ENCODE measurements at places on chromosomes 16 and 17.

DNA sequence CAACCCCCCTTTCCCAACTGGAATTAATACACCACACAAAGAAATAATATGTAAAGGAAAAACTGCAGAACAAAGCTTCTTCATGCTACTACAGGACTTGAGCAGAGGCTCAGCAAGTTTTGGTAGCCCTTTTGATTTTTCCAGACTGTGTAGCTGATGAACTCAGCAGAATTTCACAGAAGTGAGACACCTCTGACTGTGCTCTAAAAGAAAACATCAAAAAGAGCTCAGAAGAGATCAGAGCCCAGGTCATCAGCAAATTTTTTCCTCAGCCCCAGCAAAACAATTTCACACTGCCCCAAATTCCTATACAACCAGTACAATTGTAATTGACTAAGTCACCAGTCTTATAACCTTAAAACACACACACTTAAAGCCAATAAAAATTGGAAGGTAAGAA is 38.0 kb downstream of the TTC19 start:
- DNase-seq: no peak

DNA sequence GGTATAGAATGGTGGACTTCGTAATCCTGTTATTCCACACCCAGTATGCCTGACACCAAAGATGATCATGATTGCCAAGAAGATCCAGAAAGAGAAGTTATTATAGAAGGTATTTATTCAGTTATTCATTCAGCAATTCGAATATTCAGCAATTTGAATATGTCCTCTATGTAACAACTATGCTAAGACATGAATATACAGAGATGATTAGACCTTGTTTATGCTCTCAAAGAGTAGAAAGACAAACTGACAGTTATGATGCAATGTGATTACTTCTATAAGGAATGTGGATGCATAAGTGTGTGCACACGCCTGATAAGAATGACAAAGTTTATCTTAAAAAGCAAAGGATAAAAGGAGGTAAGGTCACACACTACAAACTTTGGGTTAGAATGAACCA is 218.1 kb downstream of the CDH11 start:
- no peak for DNase-seq

- DNase-seq: no peak
These were observed 40.4 kb downstream of the USP22 start for GRCh38 chr17:21002309-21003006.

GRCh38 chr16:87524407-87524806 is 31.6 kb upstream of the ZCCHC14 start:
- no peak for DNase-seq

DNA sequence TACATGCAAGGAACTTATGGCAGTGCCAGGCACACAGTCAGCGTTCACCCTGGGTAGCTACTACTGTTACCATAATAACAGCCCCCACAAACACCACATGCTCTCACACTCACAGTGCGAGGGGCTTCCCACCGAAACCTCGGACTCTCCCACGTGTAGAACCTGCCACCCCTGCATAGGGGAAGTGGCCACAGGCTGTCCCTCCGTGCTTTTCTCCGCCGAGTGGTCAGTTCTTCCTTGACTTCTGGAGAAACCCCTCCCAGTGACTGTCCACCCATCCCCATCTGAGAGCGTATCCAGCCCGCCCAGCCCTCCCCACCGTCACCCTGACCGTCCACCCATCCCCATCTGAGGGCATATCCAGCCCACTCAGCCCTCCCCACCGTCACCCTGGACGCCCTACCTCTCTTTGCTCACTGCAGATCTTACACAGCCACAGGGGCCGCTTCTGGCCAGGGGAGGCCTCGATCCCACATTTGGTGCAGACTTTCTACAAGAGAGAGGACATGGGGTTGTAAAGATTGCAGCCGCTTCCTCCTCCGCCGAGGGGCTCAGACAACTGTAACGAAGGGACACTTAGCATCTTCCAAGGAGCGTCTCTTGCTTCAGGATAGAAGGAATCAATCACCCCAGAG is 71.1 kb downstream of the RPH3AL start:
- DNase-seq: no peak

GRCh38 chr16:8283195-8283594 is 307.1 kb downstream of the TMEM114 start:
- DNase-seq: no peak

DNA sequence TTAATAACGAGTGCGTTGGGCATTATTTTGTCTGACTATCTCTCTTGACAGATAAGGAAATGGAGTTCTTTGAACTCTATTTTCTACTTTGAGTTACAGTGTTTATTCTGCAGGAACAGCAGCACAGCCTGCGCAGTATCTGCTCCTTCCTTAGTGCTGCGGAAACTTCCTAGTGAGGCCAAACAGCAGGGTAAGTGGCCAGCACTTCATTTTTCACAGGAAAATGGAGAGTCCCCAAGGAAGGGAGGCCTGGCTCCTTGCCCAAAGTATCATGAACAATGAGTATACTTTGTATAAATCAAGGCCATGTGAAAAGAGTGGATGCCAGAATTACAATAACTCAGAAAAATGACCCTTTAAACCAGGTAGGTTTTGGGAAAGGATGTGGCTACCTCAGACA is 140.6 kb downstream of the VPS53 start:
- DNase-seq: no peak

DNA sequence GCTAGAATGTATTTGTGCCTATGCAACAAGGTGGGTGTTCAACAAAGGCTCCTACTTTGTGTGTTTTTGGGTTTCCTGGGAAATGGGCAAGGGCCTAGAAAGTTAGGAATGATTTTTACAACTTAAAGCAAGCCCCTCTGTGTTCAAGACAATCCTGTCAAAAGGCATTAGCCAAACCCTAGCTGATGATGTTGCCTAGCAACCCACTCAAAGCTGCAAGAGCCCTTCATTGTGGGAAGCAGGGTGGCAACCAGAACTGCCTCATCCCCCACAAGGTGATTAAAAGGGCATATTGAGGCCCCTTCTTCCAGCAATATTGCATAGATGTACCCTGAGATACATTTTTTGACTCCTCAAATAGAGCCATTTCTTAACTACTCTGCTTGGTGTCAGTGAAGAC is 16.0 kb upstream of the RASL10B start:
- DNase-seq: no peak

- no peak for DNase-seq
These were observed 1.5 kb downstream of the MRPL27 start for GRCh38 chr17:50371526-50371925.

- DNase-seq: no peak
These were observed 7.3 kb downstream of the CMTM4 start for GRCh38 chr16:66689282-66689681.

- DNase-seq: no peak
These were observed 4.9 kb downstream of the ASGR2 start for GRCh38 chr17:7109461-7110322.

GRCh38 chr16:1825864-1826690 is 548 bp downstream of the HAGH start:
- peak; percentile 40 for DNase-seq

GRCh38 chr17:8225813-8226535 is 15.6 kb upstream of the AURKB start:
- peak; percentile 70 for DNase-seq

DNA sequence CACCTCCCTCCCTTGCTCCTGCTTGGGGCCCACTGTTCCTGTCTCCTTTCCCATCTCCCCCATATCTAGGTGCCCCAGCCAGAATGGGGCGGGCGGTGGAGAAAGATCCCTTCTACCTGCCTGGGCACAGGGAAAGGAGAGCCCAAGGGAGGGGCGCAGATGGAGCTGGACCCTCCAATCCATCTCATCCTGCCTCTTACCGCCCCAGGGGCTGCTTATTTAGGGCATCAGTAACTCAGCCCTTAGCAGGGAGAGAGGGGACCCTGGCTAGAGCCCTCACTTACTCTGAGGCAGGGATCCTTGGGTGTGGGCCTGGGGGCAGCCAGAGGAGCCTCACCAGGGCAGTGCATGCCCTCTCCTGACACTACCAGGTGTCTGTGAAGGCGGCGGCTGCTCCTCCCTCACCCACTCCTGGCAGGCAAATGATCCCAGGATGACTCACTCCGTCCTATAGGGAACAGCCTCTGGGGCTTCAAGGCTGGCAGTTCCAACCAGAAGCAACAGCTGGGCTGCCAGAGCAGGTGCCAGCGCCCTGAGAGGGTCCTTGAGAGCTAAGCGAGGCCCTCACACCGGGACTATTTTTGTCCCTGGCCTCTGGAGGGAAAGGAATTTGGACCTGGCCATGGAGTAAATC is 16.3 kb upstream of the BCAR1 start:
- no peak for DNase-seq

- DNase-seq: no peak
These were observed 711.7 kb upstream of the SOX9 start for GRCh38 chr17:71409137-71409536.

DNA sequence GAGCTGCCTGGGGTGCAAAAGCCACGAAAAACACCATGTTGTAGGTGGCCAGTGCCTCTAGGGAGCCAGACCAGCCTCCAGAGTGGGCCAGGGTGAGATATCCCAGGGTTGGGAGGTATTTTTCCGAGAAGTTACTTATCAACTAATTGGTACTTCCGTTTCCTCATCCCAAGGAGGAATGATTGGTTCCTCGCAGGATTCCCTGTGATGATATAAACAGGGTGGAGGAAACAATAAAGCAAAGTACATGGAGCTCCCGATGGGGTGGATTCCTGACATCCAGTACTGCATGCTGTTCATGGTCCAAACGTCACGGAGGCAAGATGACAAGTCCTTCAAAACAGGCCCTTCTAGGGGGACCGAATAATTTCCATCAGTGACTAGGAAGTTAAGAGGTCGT is 39.4 kb upstream of the FOXF1 start:
- DNase-seq: no peak

GRCh38 chr17:76658242-76658662 is 14.7 kb upstream of the ST6GALNAC1 start:
- no peak for DNase-seq

- no peak for DNase-seq
These were observed 4.8 kb downstream of the IL4R start for GRCh38 chr16:27318392-27319256.

- DNase-seq: no peak
These were observed 9.8 kb downstream of the SCO1 start for GRCh38 chr17:10687499-10687898.

GRCh38 chr17:80650751-80651518 is 106.3 kb downstream of the RPTOR start:
- DNase-seq: no peak

DNA sequence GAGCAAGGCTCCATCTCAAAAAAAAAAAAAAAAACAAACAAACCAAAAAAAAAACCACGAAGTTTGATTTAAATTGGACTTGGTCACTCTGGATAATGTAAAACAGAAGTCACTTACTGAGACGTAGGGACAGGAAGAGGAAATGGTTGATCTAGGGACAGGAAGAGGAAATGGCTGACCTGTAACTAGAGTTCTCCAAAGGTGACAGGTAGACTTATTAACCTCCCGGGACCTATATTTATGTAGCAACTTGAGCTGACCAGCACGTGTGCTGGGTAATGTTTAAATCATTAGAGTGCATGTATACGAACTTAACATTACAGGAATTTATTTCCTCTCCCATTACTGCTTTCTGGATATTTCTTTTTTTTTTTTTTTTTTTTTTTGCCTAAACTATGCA is 81.5 kb upstream of the DHX40 start:
- DNase-seq: no peak
